Stimulated activated CD4-positive, alpha-beta T cell treated with anti-CD3 and anti-CD28 coated beads, TNF-alpha, amount 100 ng/mL, for 48 hours (primary cell): ENCODE measurements at places on chromosomes 1 and 21.

DNA sequence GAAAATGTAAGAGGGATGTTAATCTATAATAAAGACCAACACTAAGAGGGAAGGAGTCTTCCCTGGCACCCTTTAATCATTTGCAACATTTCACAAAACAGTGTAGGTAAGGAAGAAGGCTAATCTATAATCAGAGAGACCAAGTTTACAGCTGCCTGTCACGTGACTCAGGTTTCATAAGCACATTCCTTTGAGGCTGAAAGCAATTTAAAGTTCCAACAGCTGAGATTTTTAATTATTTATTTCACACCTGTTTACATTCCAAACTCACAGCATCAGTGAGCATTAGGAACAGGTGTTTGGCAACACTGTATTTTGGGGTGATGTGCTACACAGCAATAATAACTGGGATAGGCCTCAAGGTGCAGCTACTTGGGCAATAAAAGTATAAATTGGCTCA, 75.7 kb upstream of the PGBD5 start:
- no peak for DNase-seq

- DNase-seq: no peak
These were observed 29.9 kb downstream of the FAF1 start for GRCh38 chr1:50930193-50930592.

DNA sequence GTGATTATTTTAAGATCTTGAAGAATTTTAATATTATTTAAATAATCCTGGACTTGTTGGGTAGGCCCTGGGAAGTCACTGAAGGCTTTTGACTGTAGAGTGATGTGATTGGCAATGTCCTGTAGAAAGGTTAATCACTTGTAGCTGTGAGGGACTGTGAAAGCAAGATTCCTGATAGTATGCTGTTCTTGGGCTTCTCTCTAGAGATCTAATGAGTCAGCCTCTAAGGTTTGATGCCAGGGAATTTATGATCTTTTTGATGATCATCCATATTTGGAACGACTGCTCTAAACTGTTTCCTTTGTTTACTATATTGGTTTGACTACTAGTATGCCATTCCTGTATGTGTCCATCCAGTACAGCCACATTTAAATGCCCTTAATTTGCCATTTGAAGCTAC, 56.5 kb downstream of the CAMSAP2 start:
- DNase-seq: no peak

DNA sequence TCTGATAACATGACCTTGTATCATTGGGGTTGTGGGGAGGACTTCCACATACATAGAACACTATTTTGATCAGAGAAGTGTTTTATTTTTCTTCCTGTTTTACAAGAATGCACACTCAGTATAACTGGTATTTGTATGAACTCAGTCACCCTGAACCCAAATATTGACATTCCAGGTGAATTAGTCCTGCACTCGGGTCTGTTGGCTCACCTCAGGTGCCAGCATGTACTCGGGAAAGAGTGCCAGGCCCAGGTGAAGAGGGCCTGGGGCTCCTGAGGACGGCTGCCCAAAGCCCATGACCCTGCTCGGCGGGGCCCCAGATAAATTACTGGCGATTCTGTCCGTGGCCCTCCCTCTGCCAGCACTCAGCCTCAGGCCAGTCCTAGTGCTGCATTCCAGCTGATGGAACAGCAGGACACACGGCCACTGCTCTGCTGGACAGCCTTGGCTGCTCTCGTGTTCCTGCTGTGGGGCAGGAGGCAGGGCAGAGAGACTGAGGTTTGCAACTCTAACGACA, 75.4 kb upstream of the TMPRSS2 start:
- no peak for DNase-seq

DNA sequence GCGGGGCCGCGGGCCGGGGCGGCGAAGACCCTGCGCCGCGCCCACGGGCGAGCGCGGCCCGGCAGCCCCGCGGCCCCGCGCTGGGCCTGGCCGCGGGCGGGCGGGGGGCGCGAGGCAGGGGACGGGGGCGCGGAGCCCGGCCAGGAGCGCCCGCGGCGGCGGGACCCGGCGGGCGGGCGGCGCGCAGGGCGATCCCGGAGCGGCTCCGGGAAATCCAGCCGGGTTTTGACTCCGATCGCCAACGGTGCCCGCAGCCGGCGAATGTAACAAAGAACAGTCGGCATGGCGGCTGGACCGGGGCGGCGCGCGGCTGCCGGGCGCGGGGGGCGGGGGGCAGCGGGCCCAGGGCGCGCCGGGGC, 334 bp downstream of the PRDM15 start:
- DNase-seq: peak; percentile 69

DNA sequence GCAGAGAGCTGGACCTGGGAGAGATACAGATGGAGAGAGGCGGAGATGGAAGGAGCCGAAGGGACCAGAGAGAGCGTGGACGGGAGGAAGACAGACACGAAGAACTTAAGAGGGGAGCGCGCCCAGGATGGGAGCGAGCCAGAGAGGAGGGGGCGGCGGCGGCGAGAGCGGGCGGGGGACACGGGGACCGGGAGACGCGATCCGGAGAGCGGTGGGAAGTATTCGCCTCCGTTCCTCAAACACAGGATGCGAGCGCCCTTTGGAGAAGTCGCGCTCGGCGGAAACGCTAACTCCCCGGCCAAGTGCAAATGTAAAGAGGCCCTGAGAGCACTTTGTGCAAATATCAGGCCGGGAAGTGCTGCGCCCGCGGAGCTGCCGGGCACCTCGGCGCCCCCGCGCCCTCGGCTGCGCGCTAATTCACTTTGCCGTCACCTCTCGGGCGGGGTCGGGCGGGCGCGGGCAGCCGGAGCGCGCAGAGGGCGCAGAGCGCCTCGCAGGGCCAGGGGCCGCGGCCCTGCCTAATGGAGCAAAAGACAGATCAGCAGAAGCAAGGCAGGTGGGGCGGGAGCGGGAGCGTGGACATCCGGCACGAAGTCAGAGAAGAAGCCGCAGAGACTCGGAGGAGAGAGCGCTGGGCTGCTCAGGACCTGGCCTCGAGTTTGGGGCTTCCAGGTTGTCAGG, 281.2 kb downstream of the RRAGC start:
- no peak for DNase-seq

DNA sequence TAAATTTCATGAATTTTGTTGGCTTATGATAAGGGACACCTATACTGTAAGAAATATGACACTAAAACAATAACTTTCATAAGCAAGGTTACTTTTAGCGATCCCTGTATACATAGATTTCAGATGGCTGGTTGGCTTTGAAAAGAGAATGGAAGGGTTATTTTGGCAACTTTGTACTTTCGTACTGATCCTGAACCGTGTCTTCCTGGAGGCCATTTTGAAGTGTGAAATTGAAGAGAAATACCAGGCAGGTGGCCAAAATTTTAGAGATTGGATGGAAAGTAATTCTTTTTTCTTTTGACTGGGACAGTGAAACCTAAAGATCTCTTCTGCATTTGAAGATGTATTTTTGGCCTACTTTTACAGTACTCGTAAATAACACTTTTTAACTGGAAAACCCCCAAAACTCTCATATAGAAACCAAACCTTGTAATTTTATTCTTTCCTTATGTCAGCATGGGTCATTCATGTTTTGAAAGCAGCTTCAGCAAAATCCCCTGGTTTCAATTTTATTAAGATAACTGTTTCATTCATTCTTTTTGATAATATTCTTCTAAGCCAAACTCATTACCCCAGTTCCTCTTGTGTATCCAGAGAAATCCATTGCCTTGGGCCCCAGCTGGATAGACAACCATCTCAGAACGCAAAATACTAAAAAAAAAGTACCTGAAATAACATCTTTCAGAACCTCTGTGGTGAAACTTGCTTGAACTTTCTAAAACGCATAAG, 38.4 kb upstream of the ZNF281 start:
- no peak for DNase-seq

GRCh38 chr1:208179263-208179816, 64.8 kb downstream of the PLXNA2 start:
- DNase-seq: no peak

- no peak for DNase-seq
These were observed 399.3 kb downstream of the NCAM2 start for GRCh38 chr21:21397464-21397863.

DNA sequence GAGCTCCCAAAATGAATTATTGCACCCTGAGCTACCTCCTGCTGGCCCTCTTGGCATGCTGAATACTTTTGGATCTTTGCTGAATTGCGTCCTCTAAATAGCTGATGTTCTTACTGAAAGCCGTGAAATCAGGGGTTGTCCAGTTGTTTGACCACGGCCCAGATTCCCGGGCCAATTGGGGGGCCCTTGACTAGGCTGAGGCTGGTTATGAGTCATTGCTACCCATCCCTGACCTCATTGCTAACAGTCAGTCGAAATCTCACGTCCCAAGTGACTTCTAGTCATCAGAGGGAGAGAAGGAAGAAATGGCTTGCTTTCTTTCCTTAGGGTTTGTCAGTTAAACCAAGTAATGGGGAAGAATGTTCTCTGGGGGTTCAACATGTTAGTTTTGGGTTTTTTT, 37.4 kb downstream of the SMYD2 start:
- DNase-seq: no peak

GRCh38 chr1:8495928-8496401, 178.1 kb downstream of the SLC45A1 start:
- no peak for DNase-seq

DNA sequence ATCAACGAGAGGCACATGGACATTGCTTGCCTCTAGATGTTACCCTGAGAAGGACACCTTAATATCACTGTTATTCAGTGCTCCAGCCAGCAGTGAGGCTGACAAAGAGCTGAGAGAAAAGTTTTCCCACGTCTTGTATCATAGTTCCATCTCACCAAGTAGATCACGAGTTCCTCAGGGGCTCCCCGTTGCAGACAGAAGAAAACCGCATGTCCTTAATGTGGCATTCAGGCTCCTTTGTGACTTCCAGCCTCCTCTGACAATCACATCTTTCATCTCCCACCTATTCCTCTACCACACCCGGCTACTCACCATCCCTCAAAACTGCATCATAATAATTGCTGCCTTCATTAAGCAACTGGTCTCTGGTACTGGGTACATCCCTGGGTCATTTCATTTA, 75.3 kb downstream of the DMRTA2 start:
- DNase-seq: no peak

- no peak for DNase-seq
These were observed 47.3 kb upstream of the USP1 start for GRCh38 chr1:62389531-62389930.

- no peak for DNase-seq
These were observed 20.4 kb downstream of the DENND2D start for GRCh38 chr1:111179968-111180533.

DNA sequence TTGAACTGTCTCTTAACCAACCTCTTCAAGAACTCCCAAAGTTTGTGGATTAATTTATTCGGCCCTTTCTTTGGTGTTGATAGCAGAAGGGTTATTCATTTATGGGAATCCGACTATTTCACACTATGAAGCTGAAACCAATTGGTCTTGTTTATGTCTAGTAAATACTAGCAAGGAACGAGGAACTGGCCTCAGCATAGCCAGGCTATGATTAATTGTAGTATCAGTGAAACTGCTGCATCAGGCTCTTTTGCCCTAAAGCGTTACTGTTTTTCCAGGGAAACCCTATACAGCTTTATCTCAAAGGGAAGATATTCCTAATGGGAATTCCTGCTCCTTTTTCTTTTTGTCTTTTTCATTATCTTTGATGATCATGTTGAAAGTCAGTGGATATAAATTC, 35.1 kb downstream of the CLEC20A start:
- DNase-seq: no peak

GRCh38 chr1:71788113-71788512, 494.2 kb downstream of the NEGR1 start:
- no peak for DNase-seq

DNA sequence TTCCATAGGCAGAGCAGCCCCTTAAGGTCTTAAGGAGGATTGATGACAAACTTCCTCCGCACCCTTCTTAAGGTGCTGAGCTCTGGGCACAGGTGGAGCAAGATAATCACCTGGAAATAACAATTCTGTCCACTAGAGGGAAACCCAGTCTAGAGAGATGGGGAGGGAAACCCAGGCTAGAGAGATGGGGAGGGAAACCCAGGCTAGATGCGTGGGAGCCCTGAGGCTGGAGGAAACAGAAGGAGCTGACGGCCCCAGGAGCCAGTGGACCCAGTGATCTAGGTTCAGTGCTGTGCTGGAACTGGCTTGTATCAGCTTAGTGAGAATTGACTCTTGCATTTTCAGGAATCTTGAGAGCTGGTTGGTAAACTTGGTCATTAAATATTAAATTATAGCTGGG, 17.8 kb upstream of the MYCL start:
- peak; percentile 36 for DNase-seq

- no peak for DNase-seq
These were observed at the start of gene OLFML3 for GRCh38 chr1:113978863-113979702. Gene OLFML3 (plus strand): TSS chr1:113979474. CDS start chr1:113979517, 43 bp downstream.

DNA sequence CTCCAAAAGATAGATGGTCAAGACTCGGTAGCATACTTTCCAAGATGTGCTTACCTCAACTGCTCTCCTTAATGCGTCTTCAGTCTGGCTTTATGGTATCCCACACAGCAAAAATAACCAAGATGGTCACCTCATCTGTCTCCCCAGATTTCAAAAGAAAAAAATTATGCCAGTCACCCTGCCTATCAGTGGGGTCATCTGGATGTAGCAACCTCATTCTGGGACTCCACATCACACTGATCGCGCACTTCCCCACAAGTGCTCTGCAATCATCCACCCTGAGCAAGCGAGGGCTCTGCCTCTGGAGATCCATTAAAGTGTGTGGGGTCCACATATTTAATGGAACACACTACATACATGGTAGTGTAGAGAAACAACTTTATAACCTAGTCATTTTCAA, 42.5 kb downstream of the ACBD3 start:
- no peak for DNase-seq

DNA sequence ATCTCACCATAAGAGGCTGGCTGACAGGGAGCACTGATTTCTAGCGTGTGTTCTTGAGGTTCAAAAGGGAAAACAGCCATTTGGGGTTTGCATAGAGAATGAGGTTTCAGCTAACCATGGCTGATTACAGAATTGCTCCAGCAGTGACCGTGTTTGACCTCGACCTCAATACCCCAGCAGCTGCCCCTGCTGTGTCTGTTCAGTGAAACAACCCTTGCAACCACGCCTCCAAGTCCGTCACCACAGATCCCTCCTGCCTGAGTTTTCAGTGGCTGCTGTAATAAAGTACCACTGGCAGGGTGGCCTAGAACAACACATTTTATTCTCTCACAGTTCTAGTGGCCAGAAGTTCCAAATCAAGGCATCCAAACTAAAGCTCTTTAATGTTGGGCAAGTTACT, 147.7 kb downstream of the HUNK start:
- DNase-seq: no peak

GRCh38 chr1:228894442-228894989, 159.2 kb downstream of the RHOU start:
- DNase-seq: no peak

DNA sequence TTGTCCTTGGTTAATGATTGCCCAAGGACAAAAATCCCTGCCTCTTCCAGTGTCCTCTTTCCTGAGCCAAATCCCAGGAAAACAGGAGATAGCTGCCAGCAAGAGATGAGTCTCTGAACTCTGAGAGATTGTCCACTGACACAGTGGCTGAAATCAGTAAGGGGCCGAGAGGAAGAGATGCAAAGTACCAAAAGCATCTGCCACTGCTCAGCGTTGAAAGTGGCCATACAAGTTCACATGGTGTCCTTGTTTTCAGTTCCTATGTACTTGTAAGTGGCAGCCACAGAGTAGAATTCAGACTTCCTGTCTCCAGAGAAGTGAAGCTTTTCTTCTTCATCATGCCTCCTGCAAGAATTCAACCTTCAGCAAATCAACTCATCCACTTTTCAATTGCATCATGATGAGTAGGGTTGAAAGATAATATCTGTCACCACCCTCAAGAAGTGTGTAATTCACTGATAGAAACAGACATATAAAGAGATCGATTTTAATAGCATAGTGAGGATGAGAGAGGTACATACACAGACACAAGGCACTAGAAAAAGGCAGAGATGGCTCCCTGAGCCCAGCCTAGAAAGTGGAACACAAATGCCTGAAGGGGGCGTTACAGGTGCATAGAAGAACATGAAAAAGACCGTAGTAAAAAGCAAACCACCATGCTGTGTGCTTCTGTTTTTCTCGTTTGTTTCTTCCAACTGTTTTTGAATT, 185.8 kb downstream of the MRPL39 start:
- peak; percentile 50 for DNase-seq
